Activated B cell treated with CpG ODN at 0.5 μM for 24 hours (primary cell): ENCODE measurements at places on chromosomes 16 and 17. TPM values are rescaled to one million over a fixed set of nuclear protein-coding genes. Genes with fewer than 3 reads are reported as not detected.

The EPN3 gene
- total RNA-seq = not detected in 2 replicates

The DNAH2 gene
- total RNA-seq = not detected in 2 replicates

The CHST5 gene
- 0.11 TPM in 1 of 2 replicates, not detected in the other for total RNA-seq

The SNN gene
- 31.9 and 32.1 TPM in 2 replicates for total RNA-seq

The TBCD gene
- 49.9 and 50.9 TPM in 2 replicates for total RNA-seq

The ATP1B2 gene
- not detected in 2 replicates for total RNA-seq

The SPATA22 gene
- not detected in 2 replicates for total RNA-seq
